ENCODE measurements at places on chromosomes 1 and 21.
A peak's percentile ranks its signal among the peaks of the same experiment; 100 is the strongest.

GRCh38 chr1:245648749-245649522, 494.2 kb downstream of the KIF26B start:
- DNase-seq, result peak; percentile 26

- DNase-seq, result no peak
Observed at GRCh38 chr1:119002028-119002686, 14.0 kb upstream of the TBX15 start.

GRCh38 chr1:115337633-115338456, at the start of gene NGF:
Gene NGF (minus strand): TSS chr1:115338249. CDS start chr1:115286795, 51,454 bp downstream.
- DNase-seq, result no peak

DNA sequence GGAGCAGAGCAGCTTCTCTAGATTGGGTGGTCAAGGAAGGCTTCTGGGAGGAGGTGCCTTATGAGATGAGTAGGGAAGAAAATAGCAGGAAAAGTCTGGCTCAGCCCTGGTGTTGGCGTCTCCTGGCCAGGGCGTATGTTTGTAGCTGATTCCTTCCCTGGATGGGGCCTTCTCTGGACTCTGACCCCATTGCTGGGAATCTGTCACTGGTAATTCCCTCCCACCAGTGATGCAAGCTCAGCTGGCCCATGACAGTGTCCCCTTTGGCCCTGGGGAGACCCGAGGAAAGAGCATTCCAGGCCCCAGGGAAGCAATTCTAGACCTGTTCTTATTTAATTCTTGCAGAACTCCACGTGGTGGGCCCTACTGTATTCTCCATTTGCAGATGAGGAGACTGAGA, 20.7 kb downstream of the IGSF21 start:
- no peak for DNase-seq

GRCh38 chr1:11753555-11754208, 8.3 kb upstream of the C1orf167 start:
- no peak for DNase-seq
